ENCODE measurements at places on chromosomes 2 and 18. TPM values are rescaled to one million over a fixed set of nuclear protein-coding genes. Genes with fewer than 3 reads are reported as not detected.

The PROM2 gene
- 4.8 TPM for total RNA-seq

The FEV gene
- not detected for total RNA-seq

The APOB gene
- 0.10 TPM for total RNA-seq

The PDE1A gene
- total RNA-seq, result 0.06 TPM

The IL1F10 gene
- total RNA-seq, result not detected

The RGPD3 gene
- 0.05 TPM for total RNA-seq

The METTL5 gene
- 38.5 TPM for total RNA-seq

The NEB gene
- 1.5 TPM for total RNA-seq

The ECEL1 gene
- total RNA-seq, result not detected

The TRABD2A gene
- total RNA-seq, result 1.3 TPM

The ANKMY1 gene
- total RNA-seq, result 7.1 TPM

The IL36B gene
- total RNA-seq, result not detected

The SH3BP4 gene
- total RNA-seq, result 62.5 TPM

Measured in glomerular endothelial cell (primary cell).